ENCODE measurements at places on chromosomes 3 and 15. TPM values are rescaled to one million over a fixed set of nuclear protein-coding genes. Genes with fewer than 3 reads are reported as not detected.
A peak's percentile ranks its signal among the peaks of the same experiment; 100 is the strongest.

CYP19A1 gene
- 0.95 TPM for total RNA-seq

GPR62 gene
- not detected for total RNA-seq

MNS1 gene
- total RNA-seq = 9.0 TPM

HRH1 gene
- total RNA-seq = 4.7 TPM

TRPM7 gene
- total RNA-seq = 39.0 TPM

DNA sequence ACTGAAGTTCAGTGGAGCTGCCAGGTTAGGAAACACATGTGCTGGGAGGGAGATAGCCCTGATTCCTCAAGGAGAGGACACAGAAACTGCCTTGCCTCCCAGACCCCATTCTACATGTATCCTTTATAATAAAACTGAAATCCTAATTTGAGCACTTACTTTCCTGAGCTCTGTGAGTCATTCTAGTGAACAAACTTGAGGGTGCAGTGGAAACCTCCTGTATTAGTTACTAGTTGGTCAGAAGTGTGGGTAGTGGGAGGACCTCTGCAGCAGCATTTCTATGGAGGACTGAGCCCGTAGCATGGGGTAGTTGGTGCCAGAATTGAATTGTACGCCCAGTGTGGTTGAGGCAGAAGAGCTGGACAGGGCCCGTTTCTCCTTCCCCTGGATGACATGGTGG is 23.9 kb downstream of the ATP1B3 start:
- DNase-seq = no peak
- H3K27me3 ChIP-seq = no peaks in the 10 kb centered on the region
- H3K4me1 ChIP-seq = no peaks in the 10 kb centered on the region
- H3K27ac ChIP-seq = no peak overlapping the region

GRCh38 chr3:189776149-189776824 is 145.1 kb downstream of the TP63 start:
- H3K27ac ChIP-seq = no peak overlapping the region
- H3K36me3 ChIP-seq = no peaks in the 10 kb centered on the region
- H3K4me1 ChIP-seq = peaks cover 8% of the 10 kb centered on the region

DNA sequence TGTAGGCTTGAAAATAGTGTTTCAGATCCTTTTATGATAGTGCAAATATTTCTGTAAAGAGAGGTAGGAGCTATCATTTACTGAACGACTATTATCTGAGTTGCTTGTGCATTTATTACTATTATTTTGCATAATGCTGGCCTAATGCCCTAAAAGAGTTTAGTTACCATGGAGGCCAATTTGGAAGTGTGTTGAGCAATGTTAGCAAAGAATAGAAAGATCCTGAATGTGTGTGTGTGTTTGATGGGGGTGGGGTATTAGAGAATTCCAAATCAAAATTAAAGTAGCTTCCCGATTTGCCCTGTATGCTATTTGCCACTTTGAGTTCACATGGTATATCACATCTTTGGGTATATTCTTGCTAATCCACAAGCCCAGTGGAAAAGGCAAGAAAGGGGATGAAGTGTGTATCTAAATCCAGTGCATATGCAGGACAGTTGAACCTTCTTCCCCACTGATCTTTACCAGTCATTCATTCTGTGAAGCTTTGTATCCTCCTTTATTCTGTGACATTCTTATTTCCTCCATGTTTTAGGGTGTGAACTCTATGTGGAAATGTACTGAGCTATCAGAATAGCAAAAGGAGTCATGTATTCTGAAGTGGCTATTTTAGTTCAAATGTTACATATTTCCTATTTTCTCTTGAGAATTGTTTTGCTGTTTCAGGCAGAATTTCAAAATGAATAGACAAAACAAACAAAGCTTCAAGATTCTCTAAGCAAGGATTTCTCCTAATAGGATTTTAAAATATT is 45.7 kb upstream of the PLSCR5 start:
- no peak for DNase-seq
- H3K27ac ChIP-seq = no peak overlapping the region
- no peak overlapping the region for H3K4me3 ChIP-seq

DNA sequence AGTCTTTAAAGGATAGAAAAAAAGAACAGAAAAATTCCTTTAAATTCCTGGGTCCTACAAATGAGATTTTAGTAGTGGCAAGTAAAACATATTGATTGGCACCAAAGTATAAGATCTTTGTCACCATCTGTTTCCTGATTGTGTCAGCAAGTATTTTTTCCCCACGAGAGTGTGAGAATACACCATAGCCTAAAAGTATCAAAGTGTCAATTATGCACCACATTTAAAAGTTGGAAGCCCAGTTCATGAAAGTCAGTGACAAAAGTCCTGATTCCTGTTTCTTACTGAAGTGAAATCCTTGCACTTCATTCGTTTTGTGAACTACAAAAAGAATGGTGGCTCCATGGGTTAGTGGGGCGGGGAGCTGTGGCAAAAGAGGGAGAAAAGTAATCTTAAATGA is 83.8 kb upstream of the DPH6 start:
- peak overlapping the region; percentile 14 for H3K4me3 ChIP-seq
- DNase-seq = no peak
- H3K27me3 ChIP-seq = no peaks in the 10 kb centered on the region
- no peak overlapping the region for H3K27ac ChIP-seq
- no peaks in the 10 kb centered on the region for H3K36me3 ChIP-seq

DNA sequence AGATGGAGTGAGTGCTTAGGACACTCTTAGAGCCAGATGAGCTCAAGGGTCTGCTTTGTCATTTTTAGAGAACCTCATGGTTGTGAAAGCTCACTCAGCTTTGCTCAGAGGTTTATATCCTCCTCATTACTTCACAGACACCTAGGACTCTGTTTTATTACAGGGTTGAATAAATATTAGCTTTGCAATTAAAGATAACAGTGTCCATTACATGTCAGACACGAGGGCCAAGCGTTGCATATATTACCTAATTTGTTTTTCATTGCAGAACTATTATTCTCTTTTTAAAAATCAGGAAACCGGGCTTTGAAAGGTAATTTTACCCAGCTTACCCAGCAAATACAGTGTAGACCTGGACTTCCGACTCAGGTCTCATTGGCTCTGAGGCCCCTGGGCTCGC is 16.1 kb downstream of the MAP6D1 start:
- no peak overlapping the region for H3K4me3 ChIP-seq
- H3K4me1 ChIP-seq = peaks cover 7% of the 10 kb centered on the region
- H3K36me3 ChIP-seq = peaks cover 40% of the 10 kb centered on the region
- no peak for DNase-seq
- no peak overlapping the region for H3K27ac ChIP-seq

Data from type B pancreatic cell (in vitro differentiated cells).